ELR (cell line): ENCODE measurements at places on chromosomes 3 and 15.

GRCh38 chr3:152444029-152444641, 175.4 kb downstream of the MBNL1 start:
- peak; percentile 77 for DNase-seq

GRCh38 chr15:62118520-62119226, 46.4 kb downstream of the C2CD4B start:
- peak; percentile 18 for DNase-seq

- no peak for DNase-seq
These were observed 13.4 kb downstream of the TCF12 start for GRCh38 chr15:56931639-56932508.

- no peak for DNase-seq
These were observed 543.6 kb downstream of the EDEM1 start for GRCh38 chr3:5731100-5731499.

GRCh38 chr15:91271565-91272153, 171.6 kb downstream of the SV2B start:
- peak; percentile 69 for DNase-seq

DNA sequence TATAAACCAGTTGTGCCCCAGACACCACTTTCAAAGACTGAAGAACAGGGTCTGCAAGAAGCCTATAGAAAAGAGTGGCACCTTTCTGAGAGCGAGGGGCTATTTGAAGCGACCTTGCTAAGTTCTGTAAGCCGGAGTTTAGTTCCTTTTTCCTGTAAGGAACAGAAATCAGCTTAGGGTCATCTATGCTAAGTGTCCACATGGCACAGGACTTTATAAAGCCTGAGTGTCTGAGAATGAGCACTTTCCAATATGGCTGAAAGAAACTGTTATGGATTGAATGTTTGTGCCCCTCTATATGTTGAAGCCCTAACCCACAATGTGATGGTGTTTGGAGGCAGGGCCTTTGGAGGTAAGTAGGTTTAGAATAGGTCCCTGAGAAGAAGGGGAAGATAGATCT, 4.0 kb upstream of the A4GNT start:
- DNase-seq: no peak

DNA sequence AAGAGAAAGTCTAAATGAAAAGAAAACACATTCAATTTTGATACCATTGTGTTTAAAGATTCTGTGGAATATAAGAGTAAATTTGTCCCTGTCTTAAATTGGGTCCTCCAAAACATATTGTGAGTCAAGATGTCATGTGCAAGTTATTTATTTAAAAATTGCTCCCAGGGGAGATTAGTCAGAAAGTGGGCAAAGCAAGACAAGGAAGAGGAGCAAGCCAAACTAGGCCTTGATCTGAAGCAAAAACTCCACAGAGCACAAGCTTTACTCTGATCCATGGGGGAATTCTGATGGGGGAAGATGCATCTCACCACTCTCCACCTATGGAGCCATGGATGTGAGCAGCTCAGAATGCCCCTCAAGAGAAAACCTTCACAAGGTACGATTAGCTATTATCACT, 342.8 kb upstream of the IL12A start:
- peak; percentile 39 for DNase-seq

DNA sequence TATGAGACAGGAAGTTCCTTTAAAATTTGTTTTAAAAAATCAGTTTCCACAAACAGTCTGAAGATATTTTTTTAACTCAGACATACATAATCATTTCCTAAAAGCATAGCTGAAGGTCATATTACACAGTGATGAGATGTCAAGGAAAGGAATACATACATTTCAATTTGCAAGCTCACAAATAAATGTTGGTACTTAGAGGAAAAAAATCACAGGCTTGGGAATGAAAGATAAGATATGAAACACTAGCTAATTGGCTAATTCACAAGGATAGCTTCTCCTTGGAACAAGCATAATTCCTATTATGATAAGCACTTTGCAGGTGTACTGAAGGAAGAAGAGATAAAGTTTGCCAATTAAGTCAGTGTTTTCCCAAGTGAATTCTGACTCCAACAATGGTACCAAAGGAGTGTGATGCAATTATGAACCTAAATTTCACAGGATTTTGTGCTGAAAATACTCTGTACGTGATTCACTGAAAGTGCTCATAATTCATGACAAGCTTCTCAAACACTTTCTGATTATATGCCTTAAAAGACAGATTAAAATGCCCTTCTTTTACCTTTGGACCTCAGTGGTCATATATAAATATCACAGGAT, 112.4 kb downstream of the FRMD5 start:
- DNase-seq: no peak

GRCh38 chr3:139689708-139690228, 12.0 kb upstream of the NMNAT3 start:
- DNase-seq: no peak

DNA sequence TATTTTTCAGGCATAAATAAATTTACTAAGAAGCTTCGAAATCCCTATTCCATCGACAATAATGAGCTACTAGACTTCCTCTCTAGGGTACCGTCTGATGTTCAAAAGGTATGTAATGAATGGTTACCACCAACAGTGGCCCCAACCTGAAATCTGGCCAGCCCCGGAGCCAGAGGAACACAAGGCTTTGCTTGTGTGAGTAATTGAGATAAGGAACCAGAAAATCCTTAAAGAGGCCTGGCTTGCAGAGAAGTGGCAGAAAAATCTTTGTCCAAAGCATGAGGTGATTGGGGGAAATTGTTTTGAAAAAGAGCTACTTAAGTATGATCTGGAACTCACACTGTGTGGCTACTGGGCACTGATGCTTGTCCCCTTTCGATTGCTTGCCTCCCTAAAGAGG, 245.3 kb downstream of the MCTP2 start:
- no peak for DNase-seq

GRCh38 chr3:30934208-30934550, 39.7 kb upstream of the GADL1 start:
- peak; percentile 68 for DNase-seq

DNA sequence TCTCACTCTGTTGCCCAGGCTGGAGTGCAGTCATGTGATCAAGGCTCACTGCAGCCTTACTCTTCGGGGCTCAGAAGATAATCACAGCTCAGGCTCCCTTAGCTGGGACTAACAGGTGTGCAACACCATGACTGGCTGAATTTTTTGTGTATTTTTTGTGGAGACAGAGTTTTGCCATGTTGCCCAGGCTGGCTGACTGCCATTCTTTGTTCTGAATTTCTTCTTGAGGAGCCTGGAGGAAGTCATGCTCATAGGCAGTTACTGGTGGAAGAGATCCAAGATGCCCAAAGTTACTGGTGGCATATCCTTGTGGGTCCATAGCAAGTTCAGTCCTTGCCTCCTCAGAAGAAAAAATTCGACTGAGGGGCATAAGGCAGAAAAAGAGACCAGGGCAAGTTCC, 16.6 kb upstream of the UBP1 start:
- DNase-seq: no peak

DNA sequence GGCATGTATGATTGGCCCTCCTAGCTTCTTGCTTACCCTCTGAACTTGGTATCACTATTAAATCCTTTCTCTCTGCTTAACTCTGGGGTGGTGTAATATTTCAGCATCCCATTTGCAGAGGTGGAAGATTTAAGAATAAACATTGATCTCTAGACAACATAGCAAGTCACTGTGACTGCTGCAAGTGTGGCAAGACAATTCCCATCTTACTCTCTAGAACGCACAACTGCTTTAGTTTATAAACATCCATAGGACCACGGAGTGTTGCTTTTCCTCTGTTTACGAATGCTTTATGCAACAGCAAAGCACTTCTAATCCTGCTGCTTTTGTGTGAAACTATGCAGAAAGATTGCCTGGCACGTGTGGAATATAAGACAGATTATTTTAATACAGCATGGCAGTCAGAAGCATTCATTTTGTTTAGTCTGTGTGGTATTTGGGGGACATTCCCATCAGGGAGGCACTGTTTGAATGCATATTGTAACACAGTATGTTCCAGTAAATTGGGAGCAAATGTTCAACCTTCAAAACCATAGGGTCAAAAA, 338.9 kb upstream of the TMCO5A start:
- no peak for DNase-seq

GRCh38 chr15:80989081-80989517, 520 bp downstream of the MESD start:
- DNase-seq: no peak

DNA sequence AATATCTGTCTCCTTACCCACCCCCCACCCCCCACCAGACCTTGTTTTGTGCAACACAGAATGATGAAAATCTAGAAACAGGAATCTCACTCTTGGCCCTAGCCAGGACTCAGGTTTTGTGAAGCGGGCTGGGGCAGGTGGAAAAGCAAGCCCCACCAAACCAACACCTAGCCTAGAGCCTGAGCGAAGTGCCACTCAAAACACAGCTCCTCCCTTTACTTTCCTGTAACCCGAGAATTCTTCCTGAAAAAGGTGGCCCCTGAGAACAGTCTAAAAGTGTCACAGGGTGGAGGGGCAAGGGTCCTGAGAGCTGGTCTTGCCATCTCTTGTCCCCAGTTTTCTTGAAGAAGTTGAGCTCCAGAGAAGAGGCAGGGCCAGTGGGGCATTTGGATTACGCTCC, 17.4 kb upstream of the RPUSD3 start:
- no peak for DNase-seq

DNA sequence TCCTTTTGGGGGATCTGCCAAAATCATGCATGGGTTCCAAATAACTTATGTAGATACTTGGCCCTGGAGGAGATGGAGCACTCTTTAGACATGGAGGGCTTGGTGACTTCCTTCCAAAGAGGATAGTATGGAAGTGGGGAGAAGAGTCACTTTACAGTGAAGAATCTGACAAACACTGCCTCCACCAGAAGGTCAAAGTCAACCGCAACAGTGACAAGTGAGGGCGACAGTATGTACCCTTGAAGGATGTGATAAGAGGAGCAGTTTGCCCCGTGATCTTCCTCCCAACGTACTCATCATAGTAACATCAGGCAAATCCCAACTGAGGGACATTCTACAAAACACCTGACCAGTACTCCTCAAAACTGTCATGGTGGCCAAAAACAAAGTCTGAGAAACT, 62.0 kb downstream of the LMCD1 start:
- no peak for DNase-seq

GRCh38 chr3:184155644-184156521, 706 bp downstream of the DVL3 start:
- peak; percentile 66 for DNase-seq

DNA sequence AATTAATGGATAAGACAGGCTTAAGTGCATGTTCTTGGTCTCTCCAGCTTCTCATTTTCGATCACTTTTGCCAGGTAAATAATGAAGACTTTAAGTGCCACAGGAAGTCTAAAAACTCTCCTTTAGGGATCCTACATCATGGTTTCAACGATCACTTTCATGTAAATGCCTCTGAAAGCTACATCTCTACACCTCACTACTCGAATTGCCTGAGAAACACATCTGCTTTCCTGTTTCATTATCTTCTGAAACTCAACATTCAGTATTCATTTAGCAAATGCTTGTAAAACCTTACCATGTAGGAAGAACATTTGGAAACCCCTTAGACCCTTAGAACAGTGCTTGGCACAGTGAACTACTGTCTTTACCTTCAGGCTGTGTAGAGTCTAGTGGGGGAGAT, 16.2 kb downstream of the THAP10 start:
- DNase-seq: no peak

GRCh38 chr15:29867241-29868000, 45.2 kb upstream of the TJP1 start:
- no peak for DNase-seq

DNA sequence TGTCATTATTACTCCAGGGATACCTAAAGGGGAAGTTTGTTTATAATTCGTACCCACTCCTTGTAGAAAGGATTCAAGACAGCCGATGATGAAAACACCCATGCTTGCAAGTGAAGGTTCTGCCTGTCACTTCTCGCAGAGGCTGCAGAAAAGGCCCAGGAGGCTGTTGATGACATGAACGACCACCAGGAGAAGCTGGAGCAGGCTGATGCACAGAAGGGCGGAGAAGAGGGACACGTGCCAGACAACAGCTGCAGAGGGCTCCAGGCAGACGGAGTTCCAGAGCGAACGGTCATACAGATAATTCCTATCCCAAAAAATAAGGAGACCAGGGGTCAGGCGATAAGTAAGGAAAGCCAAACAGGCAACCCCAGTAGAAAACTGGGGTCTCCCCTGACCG, 5.7 kb upstream of the DYNLT2B start:
- peak; percentile 56 for DNase-seq

GRCh38 chr3:70824078-70824477, 511.6 kb upstream of the MDFIC2 start:
- DNase-seq: no peak

GRCh38 chr3:136819731-136820679, 1.1 kb downstream of the SLC35G2 start:
- DNase-seq: peak; percentile 73

GRCh38 chr3:122230174-122230573, 46.7 kb downstream of the CASR start:
- no peak for DNase-seq

DNA sequence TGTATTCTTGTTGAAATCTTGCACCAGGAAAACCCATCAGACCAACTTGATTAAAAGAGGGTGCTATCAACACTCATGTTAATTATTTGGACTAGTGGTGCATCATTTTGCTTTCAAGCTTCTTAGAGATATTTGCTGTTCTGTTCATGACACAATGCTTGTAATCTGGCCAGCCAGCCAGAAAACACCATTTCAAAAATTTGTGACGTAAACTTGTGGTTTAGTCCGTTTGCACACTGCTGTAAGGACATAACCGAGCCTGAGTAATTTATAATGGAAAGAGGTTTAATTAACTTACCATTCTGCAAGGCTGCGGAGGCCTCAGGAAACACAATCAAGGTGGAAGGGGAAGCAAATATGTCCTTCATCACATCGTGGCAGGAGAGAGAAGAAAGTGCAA, 374.3 kb upstream of the TGFBR2 start:
- peak; percentile 60 for DNase-seq

DNA sequence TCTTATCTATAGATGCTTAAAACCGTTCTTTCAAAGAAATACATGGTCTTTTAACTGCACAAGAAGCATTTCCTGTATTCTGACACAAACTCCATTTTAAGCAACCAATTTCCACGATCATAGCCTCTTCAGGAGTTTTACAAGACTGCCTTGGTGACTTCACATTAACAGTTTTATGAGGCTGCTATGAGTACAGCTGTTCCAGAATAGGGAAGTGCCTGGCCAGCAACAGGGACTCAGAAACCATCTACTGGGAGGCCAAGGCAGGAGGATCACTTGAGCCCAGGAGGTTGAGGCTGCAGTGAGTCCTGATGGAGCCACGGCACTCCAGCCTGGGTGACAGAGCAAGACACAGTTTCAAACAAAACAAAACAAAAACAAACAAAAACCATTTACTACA, 78.4 kb downstream of the B3GNT5 start:
- DNase-seq: no peak

- DNase-seq: no peak
These were observed 192.7 kb upstream of the LRIG1 start for GRCh38 chr3:66693461-66694031.

GRCh38 chr3:172201870-172202236, 162.5 kb downstream of the FNDC3B start:
- peak; percentile 40 for DNase-seq
